ENCODE measurements at places on chromosomes 13 and 19. TPM values are rescaled to one million over a fixed set of nuclear protein-coding genes. Genes with fewer than 3 reads are reported as not detected.

- no peak for DNase-seq
Observed at GRCh38 chr19:45421947-45422498, 1.7 kb downstream of the ERCC1 start.

The TTC9B gene
- polyA plus RNA-seq: not detected

DNA sequence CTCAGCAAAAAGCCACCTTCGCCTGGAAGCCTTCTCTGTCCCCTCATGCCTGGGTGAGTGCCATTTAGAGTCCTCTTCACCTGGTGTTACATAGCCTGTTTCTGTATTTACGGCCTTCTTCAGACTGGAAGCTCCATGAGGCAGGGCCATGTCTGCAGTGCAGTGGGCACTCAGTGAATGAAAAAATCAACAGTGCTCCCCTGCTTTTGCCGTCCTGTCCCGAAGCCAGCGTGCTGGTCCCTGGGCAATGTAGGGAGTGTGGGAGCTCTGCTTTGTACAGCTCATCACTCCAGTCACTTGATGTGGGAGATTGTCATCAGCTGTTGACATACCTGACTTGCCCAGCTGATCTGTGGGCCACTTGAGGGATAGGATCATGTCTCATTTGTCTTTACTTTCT, 129.0 kb upstream of the TSHZ3 start:
- no peak for DNase-seq

DNA sequence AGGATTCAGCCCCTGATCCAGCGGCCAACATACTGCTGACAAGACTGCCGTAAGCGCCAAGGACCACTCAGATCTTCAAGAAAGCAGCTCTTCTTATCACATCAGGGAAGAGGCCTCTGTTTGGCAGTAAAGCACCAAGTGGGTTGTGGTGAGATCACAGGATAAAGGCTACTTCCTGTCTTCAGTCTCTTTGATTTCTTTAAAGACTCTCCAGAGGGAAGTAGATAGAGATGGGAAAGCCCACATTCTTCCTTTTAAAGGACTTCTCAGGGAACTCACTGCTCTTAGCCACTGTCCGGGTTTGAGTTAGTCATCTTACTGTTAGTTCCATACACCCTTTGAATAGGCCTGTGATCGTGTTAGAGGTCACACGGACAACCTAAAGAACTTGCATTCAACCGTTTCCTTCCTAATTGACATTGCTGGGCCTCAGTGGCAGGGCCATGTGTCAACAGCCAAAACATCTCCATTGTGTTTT, 47.2 kb upstream of the POMP start:
- DNase-seq: peak; percentile 25

- DNase-seq: peak; percentile 73
Observed at GRCh38 chr19:4399812-4400134, 574 bp downstream of the SH3GL1 start.

The ERICH6B gene
- 1.8 TPM for polyA plus RNA-seq

DNA sequence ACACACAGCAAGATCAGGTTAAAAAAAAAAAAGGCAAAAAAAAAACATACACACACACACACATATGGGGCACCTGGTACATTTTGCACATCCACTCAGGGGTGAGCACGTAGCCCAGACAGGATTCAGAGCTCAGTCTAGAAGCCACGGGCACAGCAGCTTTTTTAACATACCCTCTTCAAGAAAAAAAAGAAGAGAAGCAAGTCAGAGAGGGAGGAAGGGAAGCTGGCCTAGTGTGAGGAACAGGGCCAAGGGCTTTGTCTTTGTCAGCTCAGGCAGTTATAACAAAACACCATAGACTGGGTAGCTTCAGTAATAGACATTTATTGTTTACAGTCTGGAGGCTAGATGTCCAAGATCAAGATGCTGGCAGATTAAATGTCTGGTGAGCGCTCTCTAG, 2.3 kb upstream of the TPM4 start:
- no peak for DNase-seq

The LPAR6 gene
- 21.7 TPM for polyA plus RNA-seq

- no peak for DNase-seq
Observed at GRCh38 chr19:17606590-17607185, 51.2 kb downstream of the COLGALT1 start.

DNA sequence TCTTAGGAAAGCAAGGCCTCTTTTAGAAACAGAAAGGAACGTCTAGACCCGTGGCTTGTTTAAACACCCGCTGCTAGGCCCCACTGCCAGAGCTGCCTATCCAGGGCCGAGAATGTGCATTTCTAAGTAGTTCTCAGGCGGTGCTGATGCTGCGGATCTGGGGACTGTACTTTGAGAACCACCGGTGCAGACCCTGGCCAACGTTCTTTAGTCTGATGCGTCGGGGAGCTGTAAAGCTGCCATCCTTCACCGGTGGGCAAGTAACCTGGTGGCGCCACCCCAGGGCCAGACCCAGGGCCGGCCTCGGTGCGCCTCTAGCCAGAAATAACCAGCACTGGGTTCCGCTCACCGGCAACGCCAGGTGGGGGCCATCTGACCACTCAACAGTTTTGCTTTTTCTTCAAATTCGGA, 47.1 kb downstream of the TGDS start:
- DNase-seq: peak; percentile 55

The ZNF69 gene
- polyA plus RNA-seq: 4.2 TPM

The CGB7 gene
- polyA plus RNA-seq: 1.0 TPM

- DNase-seq: peak; percentile 70
Observed at GRCh38 chr19:50551715-50552187, 16.5 kb downstream of the LRRC4B start.

GRCh38 chr13:79533781-79534400, 52.9 kb downstream of the NDFIP2 start:
- no peak for DNase-seq

GRCh38 chr19:34229721-34230120, 24.6 kb upstream of the GARRE1 start:
- DNase-seq: no peak

DNA sequence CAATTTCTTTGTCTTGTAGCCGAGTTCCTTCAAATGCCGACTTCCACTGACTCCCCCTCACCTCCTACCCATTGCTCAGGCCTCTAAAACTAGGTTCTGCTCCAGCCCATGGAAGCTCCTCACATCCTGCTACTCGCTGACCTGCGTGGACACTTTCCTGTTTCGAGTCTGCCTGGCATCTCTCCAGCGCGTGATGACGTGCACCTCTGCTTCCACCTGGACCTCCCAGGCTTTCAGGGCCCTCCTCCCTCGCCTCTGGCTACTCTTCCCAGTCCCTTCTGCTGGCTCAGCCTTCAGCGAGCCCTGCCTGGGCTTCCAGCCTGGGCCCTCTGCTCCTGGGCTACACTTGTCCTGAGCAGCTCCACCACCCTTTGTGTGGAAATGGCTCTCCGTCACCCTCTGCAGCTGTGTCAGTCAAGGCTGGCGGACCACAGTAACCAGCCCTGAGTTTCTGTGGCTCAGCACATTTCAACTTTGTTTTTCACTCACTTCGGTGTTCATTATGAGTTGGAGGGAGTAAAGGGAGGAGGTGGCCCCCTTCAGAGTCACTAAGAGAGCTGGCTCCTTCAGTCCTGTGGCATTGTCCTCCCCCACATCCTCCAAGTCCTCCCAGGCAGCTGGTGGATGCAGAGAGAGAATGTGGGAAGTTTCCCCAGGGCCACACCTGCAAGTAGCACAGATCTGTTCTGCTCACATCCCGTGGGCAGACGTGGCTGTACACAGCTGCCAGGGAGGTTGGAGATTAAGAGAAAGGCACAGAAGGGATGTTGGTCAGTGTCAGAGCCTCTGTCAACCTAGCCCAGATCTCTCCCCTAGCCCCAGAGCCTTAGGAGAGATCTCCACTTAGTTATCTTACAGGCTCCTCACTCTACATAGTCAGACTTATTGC, 49.4 kb downstream of the SERP2 start:
- no peak for DNase-seq

DNA sequence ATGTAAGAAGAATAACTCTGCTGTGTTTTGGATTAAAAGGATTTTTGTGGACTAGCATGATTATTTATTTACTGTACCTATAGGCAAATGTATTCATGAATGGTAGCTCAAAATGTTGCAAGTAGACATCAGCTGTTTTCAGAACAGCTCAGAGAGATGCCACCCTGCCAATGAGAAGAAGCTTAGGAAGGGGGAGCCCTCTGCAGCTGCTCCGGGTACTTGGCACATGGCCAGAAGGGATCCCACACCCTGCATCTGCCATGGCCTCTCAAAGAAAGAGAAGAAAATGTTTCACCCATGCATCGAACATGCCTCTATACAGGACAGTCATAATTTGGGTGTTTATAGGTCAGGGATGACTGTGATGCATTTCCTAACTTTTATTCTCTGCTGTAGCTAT, 30.5 kb upstream of the MBNL2 start:
- peak; percentile 71 for DNase-seq

GRCh38 chr13:109706015-109706715, 80.2 kb downstream of the IRS2 start:
- no peak for DNase-seq

DNA sequence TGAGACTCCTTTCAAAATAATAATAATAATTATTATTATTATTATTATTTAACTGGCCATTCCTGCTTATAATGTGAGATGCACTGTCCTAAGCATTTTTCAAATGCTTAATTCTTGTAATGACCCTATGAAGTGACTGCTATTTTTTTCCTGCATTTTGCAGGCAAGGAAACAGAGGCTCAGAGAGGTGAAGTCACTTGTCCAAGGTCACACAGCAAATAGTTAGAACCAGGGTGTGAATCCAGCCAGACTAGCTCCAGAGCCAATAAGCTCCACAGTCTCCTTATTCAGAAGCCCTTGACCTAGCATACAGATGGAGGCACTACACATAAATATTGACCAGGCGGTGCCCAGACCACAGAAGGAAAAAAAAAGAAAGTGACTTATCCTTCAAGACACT, 77.5 kb upstream of the CACNA1A start:
- DNase-seq: no peak

DNA sequence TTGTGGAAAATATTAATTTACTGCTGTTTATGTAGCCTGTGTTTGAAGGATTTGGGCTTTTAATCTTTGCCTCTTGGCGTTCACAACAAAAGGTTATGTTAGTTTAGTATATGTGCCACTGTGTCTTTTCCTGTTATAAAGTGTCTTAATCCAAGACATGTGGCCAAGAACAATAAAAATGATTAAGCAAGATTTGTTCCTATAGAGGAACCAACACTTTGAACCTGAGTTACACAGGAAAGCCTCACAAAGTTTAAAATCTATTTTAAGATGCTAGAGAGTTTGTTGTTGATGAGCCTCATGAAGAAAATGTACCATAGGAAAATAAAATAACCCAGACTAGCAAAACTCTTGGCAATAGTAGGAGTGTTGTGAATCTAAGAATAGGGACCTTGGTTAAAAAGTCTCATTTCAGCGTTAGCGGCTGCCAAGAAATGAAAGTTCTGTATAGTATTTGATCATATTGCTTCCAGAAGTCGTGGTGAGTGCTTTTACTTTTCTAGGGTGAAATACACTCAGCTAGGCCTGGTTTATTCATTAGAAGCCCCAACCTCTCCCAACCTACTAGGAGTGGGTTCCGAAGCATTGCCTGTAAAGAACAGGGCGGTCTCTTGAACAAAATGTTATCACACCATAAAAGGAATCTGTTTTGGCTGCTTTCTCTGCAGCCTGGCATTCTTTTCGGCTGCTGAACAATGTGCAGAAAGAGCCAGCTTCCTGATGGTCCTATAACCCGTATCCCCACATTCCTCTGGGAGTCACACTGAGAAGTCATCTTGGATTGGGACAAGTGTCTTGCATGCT, 102.6 kb downstream of the LRCH1 start:
- peak; percentile 94 for DNase-seq

GRCh38 chr13:104163866-104164630, 1097.8 kb upstream of the SLC10A2 start:
- DNase-seq: no peak

The ZNF728 gene
- polyA plus RNA-seq: 0.19 TPM

The NCAN gene
- polyA plus RNA-seq: 0.08 TPM

The ZNF99 gene
- polyA plus RNA-seq: 0.20 TPM

GRCh38 chr13:29875646-29876045, 25.2 kb upstream of the UBL3 start:
- DNase-seq: no peak

DNA sequence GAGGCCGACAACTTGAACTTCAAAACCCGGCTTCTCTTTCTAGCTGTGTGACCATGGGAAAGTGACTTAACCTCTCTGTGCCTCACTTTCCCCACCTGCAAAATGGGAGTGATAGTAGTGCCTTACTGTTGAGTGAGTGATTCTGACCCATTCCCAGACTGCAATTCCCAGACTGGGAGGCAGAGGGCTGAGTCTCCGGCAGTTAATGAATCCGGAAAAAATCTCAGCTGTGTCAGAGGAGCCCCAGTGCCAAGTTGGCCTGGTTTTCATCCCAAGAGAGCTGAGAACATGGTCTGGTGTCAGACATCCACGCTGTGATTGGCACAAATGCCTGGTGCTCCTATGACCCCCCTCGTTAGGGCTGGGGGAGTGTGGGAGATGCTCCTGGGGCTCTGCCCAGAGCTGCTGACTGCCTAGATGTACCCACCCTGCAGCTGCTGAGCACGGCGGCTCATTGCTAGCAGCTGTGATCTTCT, 50.0 kb downstream of the PIN1 start:
- DNase-seq: peak; percentile 96

The TNFSF11 gene
- polyA plus RNA-seq: 0.22 TPM

DNA sequence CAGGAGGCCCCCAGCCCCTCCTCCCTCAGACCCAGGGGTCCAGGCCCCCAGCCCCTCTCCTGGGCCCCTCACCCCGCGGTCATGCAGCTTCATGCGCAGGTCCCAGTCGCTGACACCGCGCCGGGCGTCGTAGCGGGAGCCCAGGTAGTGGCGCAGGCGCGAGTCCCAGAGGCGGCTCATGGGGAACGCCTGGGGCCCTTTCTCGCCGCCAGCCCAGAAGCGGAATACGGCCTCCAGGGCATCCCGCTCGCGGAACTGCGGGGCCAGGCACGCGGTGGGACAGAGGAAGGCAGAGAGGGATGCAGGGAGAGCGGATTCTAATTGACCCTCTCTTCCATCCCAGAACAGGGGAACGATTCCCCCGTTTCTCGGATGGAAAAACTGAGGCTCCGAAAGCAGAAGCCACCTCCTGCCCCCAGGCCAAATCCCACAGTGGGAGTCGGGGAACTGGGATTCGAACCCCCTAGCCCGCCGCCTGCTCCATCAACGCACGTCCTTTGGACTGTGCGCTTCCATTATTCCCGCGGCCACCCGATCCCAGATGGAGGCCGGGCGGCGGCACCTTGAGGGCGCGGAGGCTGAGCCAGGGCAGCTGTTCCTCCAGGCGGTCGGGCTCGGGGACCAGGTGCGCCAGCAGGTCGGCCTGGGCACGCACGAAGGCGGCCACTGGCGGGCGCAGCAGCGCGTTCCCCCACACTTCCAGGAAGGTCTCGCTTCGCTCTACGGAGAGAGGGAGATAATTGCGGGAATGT, 4.2 kb upstream of the TNNI3 start:
- DNase-seq: no peak

DNA sequence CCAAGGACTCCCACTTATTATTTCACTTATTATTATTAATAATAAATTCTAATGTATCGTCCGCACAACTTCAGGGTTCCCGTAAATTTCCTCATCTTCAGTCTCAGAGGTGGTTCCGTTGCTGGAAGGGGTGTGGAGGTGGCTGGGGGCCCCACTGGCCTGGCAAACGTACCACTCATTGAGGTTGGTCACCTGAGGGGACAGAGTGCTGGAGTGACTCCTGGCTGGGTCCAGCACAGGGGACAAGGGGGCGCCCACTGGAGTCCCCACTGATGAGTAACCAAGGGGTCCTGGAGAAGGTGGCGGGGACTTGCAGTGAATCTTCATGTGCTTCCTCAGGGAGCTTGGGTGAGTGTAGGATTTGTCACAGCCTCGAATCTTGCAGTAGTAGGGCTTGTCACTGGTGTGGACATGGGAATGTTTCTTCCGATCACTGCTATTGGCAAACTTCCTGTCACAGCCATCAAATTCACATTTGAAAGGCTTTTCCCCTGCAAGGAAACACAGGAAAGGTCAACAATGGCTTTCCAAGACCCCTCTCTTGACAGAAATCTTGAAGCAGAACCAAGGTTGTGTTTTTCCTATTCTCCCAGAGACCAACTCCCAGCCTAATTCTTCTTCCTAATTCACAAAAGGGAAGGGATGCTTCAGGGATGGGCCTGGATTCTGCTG, 6.1 kb downstream of the ZIC5 start:
- no peak for DNase-seq
